ENCODE measurements at places on chromosomes 13 and 19. TPM values are rescaled to one million over a fixed set of nuclear protein-coding genes. Genes with fewer than 3 reads are reported as not detected.

Gene ITGBL1
- total RNA-seq = 15.4 TPM

Gene PBX4
- total RNA-seq = not detected

- peaks cover 95% of the 10 kb centered on the region for H3K4me1 ChIP-seq
- no peak for DNase-seq
- no peaks in the 10 kb centered on the region for H3K27me3 ChIP-seq
- H3K27ac ChIP-seq = peak overlapping the region; percentile 80
- no peak overlapping the region for H3K4me3 ChIP-seq
These were observed 8.1 kb downstream of the STK11 start for GRCh38 chr19:1213391-1214286.

GRCh38 chr13:112968380-112968909 is 569 bp upstream of the MCF2L start:
- no peaks in the 10 kb centered on the region for H3K36me3 ChIP-seq
- H3K27ac ChIP-seq = no peak overlapping the region
- H3K4me1 ChIP-seq = peaks cover 17% of the 10 kb centered on the region
- no peak for DNase-seq
- peak overlapping the region; percentile 64 for H3K4me3 ChIP-seq
- H3K27me3 ChIP-seq = peaks cover 4% of the 10 kb centered on the region

DNA sequence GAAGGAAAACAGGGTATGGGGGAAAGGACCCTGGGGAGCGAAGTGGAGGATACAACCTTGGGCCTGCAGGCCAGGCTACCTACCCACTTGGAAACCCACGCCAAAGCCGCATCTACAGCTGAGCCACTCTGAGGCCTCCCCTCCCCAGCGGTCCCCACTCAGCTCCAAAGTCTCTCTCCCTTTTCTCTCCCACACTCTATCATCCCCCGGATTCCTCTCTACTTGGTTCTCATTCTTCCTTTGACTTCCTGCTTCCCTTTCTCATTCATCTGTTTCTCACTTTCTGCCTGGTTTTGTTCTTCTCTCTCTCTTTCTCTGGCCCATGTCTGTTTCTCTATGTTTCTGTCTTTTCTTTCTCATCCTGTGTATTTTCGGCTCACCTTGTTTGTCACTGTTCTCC is 2.7 kb downstream of the KLK3 start:
- H3K4me3 ChIP-seq = no peak overlapping the region
- no peaks in the 10 kb centered on the region for H3K4me1 ChIP-seq
- no peak for DNase-seq
- H3K36me3 ChIP-seq = no peaks in the 10 kb centered on the region
- H3K27me3 ChIP-seq = no peaks in the 10 kb centered on the region

DNA sequence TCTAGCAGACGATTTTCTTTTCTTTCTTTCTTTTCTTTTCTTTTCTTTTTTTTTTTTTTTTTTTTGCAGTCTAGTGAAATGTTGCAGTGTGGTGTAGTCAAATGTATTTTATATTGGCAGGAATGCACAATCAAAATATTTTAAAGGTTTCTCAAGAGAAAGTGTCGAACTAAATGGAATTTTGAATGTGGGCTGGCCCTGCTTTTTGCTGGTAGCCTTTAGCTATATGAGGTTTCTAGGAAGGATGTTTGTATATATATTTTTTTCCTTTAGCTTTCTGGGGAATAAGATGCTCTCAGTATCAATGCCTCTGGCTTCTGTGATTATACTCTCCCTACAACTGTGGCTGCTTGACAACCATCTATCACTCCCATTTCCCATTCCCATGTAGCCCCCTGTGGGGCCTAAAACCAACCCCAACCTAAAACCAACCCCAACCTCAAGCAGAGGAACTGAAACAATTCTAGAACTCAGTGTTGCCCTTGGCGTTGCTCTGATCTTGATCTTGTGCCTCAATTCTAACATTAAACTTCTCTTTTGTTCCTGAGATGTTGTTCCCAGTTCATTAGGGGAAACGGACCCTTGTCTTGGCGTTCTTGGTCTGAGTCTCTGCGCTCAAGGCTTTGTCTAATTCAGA is 27.1 kb downstream of the CYSLTR2 start:
- no peak overlapping the region for H3K4me3 ChIP-seq
- no peaks in the 10 kb centered on the region for H3K27me3 ChIP-seq
- no peak overlapping the region for H3K27ac ChIP-seq
- no peaks in the 10 kb centered on the region for H3K36me3 ChIP-seq

- H3K4me3 ChIP-seq = no peak overlapping the region
- no peak overlapping the region for H3K27ac ChIP-seq
- no peaks in the 10 kb centered on the region for H3K36me3 ChIP-seq
- H3K4me1 ChIP-seq = no peaks in the 10 kb centered on the region
- DNase-seq = no peak
- no peaks in the 10 kb centered on the region for H3K27me3 ChIP-seq
These were observed 222.4 kb downstream of the NBEA start for GRCh38 chr13:35164324-35164932.

Data from esophagus muscularis mucosa (tissue), 4 donors.